ENCODE measurements at places on chromosomes 12 and 14.

DNA sequence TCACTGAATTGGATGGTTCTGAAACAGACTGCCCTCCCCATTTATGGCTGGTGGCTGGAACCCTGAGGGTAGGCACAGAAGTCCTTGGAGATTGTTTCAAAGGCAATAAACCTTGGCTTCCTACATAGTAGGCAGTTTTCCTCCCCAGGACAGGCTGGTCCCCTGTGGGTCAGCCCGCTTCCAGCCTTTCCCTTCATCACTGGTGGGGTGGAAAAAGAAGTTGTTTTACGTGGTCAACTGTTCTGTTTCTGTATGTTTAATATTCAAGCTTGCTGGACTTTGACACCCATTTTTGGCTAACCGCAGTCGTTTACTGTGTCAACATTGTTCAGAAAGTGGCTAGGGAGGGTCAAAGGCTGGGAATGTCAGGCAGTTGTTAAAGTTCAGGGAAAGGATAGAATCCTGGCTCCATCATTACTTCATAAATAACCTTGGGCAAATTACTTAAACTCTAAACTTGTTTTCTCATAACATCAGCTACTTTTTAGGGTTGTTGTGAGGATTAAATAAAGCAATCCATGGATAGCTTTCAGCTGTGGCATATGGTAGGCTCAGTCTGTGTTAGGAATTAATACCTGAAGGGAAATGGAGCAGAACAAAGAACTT is 2.4 kb downstream of the KLHDC2 start:
- DNase-seq, result no peak

GRCh38 chr12:113820842-113821241 is 145.3 kb downstream of the RBM19 start:
- no peak for DNase-seq

DNA sequence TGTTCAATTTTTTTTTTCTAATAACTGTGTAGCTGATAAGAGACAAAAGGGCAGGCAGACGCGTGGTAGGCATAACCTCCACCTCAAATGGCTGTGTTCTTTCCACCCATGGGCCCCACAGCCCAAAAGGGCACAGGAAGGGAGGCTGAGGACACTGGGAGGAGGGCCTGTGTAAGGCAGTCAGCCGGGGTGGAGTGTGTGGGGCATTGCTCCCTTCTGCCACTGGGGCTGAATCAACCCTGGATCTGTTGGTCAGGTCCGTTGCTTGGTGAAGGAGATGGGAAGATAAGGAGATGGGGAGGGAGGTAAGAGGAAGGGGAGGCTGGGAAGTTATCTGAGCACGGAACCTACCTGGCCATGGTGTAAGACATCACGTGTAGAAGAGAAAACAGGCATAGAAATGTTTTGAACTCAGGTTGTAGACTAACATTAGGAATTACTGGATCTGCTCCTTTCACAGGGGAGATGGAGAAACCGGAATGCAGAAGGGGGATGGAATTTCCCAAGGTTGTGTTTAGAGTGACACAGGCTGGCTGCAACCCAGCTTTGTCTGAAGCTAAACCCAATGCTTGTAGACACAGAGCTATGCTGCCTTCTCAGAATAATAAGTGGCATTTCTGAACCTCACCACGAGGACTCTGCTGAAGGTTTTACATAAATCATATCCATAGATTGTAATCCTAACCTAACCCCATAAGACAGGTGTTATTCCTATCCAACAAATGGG is 138.5 kb upstream of the NOS1 start:
- no peak for DNase-seq

DNA sequence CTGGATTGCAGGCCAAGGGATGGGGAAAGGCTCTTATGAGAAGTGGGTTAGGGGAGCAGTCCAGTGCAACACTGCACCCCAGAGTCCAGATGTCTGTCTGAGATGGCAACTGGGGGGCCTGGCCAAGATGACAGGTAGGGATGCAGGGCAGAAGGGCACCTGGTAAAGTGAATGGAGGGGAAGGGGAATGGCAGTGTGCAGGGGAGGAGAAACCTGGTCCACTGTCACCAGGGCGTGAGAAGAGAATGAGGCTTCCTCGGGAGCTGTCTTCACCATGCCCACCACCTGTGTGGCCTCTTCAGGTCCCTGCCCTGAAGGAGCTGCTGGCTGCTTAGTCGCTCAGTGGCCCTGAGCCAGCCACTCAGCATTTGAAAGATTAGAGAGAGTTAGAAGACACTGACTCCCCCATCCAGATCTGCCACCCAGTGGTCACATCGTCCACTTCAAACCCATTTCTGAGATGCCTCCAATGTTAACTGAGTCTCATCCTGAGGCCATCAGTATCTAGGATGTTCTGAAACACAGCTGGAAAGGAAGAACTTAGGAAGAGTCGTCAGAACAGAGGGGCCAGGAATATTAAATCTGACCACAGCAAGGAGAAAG is 57.3 kb downstream of the PLEKHG3 start:
- DNase-seq, result no peak

DNA sequence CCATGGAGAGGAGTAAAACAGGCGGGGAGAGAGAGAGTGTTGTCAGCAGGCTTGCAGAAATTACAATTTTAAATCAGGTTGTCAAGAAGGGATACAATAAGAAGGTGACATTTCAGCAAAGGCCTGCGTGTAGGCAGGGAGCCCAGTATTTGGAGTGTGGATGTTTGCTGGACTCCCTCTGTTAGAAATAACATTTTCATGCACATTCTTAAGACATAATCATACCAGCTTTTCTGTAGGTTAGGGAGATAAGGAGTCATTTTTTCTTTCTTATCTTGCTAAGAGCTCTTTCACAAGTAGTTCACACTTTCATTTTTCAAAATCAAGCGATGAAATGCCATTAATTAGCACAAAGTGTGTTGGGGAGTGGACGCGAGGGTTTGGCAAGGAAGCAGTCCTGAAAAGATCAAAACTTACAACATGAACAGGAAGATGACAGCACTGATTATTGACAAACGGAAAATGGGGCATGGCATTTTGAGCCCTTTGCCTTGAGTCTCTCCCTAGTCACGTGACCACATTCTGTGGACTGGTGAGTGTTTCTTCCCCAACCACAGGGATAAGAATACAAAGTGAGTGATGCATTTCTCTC is 160.2 kb downstream of the DAD1 start:
- no peak for DNase-seq

DNA sequence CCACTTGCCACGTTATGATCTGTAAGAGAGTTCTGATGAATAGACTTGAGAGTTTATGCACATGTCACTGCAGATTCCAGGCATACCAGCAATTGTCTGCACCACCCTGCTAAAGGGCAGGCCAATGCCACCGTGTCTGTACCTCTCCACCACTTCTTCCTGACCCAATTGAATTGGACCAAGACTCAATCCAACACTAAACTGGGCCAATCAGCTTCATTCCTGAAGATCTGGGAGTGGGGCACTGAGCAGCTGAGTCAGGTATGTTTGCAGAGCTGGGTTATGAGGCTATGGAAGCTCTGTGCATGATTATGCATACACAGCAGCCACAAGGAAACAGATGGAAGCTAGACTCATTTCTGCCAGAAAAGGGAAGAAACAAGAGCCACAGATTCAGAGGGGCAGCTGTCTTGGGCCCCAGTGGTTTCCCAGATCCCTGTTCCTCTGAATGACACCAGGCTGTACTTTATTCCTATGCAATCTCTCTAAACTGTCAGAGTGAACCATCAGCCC is 28.0 kb downstream of the DAO start:
- no peak for DNase-seq

DNA sequence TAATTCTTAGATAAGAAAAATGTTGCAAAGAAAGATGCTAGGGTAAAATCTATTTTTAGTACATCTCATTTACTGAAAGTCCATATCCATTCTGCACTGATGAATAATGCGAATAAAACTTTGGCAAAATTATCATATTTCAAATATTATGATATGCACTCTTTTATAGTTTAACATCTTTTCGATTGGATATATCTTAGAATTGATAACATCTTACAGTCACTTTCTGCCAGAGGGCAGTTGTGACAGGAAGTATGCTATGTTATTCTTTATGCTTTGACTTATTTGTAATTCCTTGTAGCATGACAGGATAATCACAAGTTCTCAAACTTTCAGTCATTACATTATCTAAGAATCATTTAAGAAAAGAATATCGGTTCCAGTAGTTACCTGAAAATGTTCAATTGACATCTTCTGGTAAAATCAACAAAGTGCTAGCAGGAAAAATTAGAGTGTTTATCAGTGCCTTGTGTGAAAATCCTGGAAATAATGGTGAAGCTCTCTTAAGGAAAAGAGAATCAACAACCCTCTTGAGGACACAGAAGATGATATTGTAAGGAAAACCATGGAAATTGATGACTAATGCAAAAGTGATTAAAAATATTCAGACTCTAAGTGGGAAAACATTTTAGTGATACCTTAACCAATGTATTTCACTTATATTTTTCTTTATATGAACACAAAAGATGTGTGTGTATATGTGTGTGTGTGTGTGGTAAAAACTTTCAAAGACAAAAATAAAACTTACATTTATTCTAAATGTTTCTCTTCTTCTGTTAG is 95.5 kb downstream of the SLC6A15 start:
- DNase-seq, result no peak

DNA sequence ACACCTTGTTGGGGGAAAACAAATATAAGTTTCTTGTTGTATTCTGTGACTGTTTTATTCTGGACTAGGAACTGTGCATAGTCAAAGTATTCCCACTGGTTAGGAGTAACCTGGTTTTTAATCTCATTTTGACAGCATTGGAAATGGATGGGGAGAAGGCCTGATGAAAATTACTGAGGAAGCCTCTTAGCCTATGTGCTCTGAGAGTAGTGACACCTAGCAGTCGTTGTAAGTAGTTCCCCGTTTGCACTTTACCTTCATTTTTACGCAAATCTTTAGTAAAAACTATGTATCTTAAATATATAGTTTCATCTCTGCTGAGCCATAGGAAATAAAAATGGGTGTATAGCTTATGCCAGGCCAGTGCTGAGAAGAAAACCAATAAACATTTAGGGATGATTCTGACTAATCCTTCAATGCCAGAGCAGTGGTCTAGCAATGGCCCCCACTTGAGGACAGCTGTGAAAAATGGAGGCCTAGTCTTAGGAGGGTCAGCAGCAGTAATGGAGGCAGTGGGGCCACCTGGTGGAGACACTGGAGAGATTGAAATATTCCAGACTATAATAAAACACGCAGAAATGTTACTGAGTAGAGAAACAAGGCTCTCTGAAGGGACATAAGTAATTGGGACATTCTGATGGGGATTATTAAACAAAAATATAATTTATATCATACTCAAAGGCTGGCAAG is 133.2 kb upstream of the NOVA1 start:
- DNase-seq, result no peak

GRCh38 chr12:100359822-100360221 is 2.9 kb downstream of the SLC17A8 start:
- DNase-seq, result no peak

DNA sequence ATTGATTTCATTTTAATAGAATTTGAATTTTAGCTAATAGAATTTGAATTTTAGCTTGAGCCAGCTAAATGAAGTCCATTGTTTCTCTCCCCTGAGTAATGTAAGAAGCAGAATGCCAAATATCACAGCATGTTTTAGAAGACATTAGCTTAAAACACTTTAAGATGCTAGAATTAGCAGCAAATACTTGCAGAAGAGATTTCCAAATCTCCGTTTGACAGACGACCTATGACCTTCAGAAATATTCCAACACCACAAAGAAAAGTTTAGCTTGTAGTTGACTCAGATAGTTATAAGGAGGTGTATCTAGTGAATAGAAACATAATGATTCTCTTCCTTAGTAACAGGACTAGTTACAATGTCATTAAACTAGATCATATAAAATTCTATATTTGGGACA is 51.7 kb upstream of the MYF6 start:
- no peak for DNase-seq

DNA sequence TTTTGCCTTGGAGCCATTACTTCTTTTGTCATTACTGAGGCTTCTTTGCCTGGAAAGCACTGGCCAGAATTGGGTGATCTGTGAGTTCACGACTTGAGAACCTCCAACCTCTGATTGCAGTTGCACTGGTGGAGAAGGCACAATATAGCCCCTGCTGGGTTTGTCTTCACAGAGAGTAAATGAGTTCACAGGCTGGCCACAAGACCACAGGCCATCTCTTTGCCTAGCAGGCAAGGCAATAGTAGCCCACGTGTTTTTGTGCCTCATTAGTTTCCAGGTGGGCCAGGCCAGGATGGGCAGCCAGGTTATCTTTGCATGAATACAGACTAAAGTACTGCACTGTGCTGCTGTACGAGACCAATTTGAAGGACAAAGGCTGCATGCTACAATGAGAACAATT is 468.8 kb downstream of the NRXN3 start:
- DNase-seq, result no peak

DNA sequence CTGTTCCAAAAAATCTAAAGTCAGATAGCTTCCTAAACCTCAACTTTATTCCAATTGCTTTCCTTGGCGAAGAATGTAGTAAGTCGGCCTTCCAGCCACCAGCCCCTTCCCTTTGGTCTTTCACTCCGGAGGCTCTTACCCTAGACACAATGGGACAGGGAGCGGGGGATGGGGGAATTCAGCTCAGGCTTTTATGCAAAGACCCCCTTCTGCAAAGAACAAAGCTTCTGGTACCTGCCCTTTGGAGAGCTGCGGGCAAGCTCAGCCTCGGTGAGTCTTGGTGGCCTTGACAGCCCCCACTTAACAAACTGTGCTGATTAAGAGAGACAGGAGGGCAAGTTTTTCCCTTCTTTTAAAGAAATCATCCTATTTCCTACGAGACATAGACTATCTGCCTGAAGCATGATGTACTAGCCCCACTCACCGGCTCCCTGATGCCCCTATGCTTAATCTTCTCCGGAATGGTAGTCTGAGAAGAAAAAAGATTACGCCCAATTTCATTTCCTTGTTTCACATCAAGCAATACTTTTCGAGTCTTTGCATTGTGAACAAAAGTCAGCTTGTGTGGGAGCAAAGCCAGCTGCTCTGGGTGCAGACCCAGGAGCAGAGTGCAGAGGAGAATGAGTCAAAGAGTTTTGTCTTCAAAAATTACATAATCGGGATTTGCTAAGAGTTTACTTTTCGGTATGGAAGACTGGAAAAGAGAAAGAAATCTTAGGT is 1.5 kb upstream of the NANOG start:
- no peak for DNase-seq

DNA sequence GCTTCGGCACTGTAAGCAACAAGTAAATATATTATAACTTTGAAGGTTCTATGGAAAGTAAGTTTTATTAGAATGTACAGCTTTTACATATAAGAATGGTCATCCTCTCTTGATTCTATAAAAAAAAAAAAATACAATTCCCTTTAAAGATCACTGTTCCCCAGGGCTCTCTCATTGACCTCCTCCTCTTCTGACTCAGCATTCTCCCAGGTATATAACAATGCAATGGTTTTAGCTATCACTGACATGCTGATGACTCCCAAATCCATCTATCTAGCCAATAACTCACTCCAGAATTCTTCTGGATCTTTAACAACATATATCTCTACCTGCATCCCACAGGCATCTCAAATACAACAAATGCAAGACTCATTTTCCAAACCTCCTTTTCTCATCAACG is 62.7 kb downstream of the EEA1 start:
- no peak for DNase-seq

- no peak for DNase-seq
These were observed 204.6 kb downstream of the ETV6 start for GRCh38 chr12:11854011-11854499.

DNA sequence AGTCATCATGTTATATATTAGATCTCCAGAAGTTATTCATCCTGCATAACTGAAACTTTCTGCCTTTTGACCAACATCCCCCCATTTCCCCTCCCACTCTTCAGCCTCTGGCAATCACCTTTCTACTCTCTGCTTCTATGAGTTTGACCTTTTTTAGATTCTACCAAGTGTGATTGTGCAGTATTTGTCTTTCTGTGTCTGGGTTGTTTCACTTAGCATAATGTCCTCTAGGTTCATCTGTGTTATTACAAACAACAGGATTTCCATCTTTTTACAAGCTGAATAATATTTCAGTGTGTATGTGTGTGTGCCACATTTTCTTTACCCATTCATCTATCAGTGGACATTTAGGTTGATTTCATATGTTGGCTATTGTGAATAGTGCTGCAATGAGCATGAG is 11.2 kb upstream of the WSCD2 start:
- DNase-seq, result no peak

All from stimulated activated CD4-positive, alpha-beta T cell treated with anti-CD3 and anti-CD28 coated beads, Interleukin-12 subunit alpha, Interleukin-12 subunit beta, amount 100 ng/mL, for 24 hours (primary cell).